ENCODE measurements at places on chromosomes 1 and 21.

DNA sequence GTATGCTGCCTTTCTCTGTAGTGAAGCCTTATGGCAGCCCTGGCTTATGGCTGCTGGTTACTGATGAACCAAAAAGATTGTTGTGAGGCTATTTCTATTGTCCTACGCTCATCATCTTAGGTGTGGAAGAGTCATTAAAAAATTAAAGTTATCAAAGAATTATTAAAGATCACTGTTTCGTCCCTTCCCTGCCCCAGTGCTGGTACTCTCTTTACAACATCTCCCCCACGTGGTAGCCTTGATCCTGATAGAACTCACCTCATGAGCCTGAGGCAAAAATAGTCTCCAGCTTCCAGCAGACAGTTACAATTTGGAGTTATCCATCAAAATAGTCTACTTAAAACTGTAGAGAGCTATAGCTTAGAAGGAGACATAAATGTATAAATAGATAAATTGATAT is 201.5 kb downstream of the S1PR1 start:
- DNase-seq = no peak

DNA sequence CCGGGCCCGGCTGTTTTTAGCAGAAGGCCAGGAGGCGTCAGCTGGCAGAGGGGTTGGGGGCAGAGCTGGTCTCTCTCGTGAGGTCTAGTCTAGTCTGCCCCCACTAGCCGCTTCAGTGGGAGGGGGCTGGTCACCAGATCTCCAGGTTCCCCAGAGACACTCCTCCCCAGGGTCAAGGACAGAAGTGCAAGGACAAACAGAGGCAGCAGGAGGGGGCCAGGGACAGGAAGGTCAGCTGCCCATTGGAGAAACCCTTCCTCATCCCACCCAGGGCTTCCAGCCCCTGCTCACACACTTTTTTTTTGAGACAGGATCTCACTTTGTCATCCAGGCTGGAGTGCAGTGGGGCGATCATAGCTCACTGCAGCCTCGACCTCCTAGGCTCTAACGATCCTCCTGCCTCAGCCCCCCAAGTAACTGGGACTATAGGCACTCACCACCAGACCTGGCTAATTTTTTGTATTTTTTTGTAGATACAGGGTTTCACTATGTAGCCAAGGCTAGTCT is 10.0 kb downstream of the FAM229A start:
- DNase-seq = no peak

- DNase-seq = no peak
Measured at GRCh38 chr1:245319094-245319493, 164.3 kb downstream of the KIF26B start.

GRCh38 chr1:1216770-1217620 is 3.0 kb upstream of the TNFRSF4 start:
- no peak for DNase-seq

GRCh38 chr1:33852711-33853110 is 11.2 kb upstream of the HMGB4 start:
- DNase-seq = no peak

DNA sequence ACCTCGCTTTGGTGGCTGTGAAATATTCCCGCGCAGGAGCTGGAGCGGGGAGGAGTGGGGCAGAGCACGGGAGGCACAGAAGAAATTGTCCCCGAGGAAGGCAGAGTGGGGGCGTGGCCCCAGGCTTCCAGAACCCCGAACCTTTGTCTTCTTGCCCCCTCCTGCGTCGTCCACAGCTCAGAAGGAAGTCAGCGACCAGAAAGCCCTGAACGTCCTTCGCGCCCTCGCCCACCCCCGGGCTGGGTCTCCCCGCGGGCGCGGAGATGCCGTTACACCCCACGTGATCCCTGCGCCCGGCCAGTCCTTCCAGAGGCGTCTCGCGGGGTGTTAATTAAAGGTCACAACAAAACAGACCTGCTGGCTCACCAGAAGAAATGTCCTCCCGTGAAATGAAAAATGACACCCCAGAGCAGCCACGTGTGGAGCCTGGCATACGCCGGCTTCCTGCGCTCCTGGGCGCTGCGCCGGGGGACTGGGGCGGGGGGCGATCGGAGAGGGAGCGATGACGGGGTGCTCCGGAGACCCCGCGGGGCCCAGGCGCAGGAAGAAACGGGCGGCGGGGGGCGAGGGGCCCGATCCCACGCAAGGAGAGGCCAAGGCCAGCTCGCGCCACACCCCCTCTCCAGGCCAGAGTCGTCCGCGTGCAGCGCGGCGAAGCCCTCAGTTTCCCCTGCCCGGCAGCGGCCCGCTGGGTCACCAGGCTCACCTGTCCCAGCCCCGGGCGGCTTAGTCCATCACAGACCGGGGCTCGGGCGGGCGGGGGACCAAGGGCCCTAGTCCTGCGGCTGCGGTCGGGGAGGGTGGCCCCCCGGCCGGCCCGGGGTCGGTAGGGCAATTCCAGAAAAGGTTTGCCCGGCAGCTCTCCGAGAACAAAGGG is 995 bp upstream of the KIF26B start:
- peak; percentile 86 for DNase-seq

- no peak for DNase-seq
Measured at GRCh38 chr1:7046314-7046713, 261.1 kb downstream of the CAMTA1 start.

- no peak for DNase-seq
Measured at GRCh38 chr1:241413974-241414373, 57.0 kb upstream of the RGS7 start.

DNA sequence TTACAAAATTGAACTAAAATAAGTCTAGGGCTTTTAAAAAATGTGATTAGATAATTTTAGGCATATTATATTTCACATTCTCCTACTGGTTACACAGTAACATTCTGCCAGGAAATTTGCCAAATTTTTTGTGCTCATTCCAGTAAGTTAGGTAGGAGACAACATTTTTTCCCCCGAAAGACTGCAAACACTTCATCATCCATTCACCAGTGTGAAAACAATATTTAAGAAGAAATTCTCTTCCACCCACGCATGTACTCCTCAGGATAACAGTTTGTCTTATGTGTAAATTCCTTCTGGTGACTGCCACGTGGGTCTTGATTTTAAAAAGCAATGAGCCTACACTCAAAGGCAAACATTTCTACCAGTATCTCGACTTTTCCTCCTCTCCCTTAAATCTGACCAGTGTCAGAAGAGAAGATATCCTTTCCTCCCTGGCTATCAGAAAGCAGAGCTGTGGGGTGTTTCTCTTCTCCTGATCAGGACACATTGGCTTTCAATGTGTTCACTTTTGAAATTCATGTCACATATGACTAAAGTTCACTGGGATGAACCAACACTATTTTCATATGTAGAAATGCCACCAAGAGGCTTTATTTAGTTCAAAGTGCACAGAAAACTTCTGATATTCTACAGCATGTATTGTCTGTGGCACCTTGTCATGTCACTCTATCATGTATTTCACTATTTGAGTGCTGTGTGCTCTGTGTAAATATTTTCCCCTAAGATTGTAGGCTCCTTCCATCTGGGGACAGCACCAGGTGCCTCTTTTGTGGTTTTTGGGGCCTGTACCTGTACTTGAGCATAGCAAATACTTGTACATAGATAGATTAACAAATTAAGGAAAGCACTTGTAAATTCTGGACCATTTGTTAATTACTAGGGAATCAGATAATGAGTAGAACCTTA is 38.6 kb downstream of the LHX9 start:
- DNase-seq = no peak

- no peak for DNase-seq
Measured at GRCh38 chr1:117364240-117364639, 3.0 kb upstream of the MAN1A2 start.

DNA sequence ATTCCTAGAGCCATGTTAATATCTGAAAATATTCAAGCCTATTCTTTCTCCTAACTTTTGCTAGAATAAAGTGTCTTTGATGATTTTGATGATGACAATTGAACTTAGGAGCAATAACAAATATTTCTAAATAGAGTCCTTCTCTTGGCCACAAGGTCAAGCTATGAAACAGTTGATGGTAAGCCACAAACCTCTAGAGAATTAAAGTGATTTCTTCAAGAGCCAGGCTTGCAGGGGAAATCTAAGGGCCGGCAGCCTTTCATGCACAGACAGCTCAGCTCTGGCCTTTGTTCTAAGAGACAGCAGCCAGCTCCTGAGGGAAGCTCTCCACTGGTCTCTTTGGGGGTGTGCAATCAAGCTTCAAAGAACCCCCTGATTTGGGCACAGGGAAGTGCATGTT is 59.0 kb downstream of the SUSD4 start:
- no peak for DNase-seq

DNA sequence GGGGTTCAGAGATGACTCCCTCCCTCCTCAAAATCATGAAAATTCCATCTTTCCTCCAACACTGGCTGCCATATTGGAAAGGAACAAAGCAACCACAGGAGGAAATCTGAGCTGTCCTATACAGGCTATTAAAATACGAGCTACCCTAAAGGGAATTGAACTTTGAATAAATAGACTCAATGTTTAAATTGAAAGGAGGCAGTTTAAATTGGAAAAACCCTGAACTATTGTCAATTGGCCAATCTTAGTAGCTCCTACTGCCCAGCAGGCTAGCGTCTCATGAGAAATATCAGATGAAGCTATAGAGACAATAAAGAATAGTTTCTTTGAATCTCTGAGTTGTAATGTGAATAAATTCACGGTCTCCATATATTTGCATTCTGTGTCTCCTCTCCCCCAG is 85.4 kb upstream of the KCNE2 start:
- DNase-seq = no peak

- peak; percentile 30 for DNase-seq
Measured at GRCh38 chr1:84774669-84775534, 84.6 kb upstream of the SSX2IP start.

DNA sequence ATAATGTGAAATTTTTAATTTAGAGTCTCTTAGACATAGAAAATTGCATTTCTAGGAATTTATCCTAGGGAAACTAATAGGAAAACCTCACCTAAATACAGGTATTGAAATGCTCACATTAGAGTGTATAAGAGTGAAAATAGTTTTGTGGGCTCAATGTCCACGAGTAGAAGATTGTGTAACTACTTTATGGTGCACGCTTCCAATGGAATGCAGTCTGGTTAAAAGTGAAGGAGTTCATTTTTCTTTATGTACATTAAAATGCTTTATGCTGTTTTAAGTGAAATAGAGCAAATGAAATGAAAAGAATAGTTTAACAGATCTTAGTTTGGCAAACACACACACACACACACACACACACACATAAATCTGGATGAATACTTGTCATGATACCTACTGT is 278.2 kb downstream of the USP25 start:
- DNase-seq = no peak

- DNase-seq = no peak
Measured at GRCh38 chr21:39155578-39155977, 27.7 kb downstream of the PSMG1 start.

DNA sequence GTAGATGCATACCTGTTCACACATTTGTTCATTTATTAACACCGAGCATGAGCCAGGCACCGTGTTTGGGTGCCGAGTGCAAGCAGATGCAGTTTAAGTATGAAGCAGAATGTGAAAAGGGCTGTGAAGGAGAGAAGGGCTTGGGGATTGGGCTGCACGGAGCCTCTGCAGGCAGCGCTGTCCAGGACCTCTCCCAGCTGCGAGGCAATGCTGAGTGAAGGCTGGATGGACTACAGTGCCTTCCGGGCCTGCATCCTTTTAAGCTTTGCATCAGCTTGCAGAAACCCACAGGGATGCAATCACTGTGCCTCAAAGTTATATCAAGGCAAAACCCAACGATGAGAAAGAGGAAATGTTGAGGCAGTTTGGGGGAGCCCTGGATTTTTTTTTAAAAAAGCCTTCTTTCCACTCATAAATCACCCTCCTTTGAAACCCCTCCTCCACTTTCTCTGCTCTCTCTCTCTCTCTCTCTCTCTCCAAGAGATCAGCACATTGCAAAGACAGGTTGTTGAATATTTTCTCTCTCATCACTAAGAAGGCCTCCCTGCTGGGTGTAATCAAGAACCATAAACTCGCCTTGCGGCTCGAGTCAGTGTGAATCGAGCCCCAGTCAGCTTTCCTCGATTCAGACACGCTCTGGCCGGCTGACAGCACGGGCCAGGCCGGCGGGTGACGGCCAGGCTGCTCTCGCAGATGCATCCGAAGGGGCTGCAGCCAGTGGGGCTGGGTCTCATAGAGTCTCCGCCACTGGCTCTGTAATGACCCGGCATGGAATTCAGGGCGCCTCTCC is 89.2 kb upstream of the POU3F1 start:
- no peak for DNase-seq

DNA sequence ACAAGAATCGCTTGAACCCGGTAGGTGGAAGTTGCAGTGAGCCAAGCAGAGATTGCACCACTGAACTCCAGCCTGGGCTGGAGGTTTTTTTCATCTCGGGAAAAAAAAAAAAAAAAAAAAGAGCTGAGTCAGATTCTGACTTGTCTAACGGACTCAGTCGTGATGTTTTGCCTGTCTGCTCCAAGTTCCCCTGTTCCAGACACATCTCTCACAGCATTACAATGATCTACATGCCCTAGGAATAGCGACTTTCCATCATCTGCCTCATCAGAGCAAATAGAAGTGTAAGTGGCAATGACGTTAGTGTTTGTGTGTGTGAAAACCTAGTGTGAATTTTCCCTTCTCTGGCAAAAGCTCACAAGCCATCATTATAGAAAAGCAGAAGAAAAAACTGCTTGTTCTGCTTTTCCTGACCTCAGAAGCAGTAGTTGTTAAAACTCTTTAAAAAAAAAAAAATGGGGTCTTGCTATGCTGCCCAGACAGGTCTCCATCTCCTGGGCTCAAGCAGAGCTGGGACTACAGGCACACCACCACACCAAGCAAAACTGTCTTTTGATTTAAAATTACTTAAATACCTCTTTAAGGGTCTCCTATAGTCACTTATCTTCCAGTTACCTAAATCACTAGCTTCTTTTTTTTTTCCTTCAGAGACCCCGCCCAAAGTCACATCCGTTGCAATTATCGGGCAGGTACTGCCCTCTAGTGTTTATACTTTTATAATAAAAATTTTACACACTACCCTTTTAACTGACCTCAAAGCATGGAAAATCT is 37.3 kb downstream of the PLEKHO1 start:
- peak; percentile 49 for DNase-seq

DNA sequence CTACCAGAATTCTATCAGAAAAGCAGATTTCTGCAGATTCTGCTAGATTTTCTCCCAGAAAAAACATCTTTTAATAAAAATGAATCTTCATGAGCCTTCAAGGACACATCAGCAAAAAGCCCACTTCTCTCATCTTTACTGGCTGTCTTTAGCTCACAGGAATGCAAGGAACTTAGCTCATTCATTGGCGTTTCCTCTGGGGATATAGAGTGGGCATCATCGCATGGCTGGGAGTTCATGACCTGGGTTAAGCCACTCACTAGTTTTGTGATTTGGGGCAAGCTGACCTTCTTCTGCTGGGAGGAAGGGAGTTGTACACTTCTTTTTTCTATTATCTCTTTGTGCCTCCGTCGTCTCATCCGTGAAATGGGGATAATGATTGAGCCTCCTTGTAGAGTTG is 149.7 kb downstream of the KAZN start:
- no peak for DNase-seq

- DNase-seq = no peak
Measured at GRCh38 chr1:13725714-13726175, 25.8 kb downstream of the PRDM2 start.

All from upper lobe of left lung (tissue), 6 donors.